ENCODE measurements at places on chromosomes 4 and X.

GRCh38 chr4:17480210-17480927 is 31.5 kb downstream of the QDPR start:
- DNase-seq: no peak

DNA sequence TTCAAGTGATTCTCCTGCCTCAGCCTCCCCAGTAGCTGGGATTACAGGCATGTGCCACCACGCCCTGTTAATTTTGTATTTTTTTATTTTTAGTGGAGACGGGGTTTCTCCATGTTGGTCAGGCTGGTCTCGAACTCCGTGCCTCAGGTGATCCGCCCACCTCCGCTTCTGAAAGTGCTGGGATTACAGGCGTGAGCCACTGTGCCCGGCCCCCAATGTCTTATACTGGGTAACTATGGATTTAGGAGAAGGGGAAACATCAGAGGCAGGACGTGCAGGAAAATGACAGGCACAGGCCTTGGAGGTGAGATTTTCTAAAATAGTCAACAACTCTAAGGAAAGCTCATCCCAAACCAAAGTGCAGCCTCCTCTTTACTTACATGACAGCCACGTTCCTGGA is 11.1 kb upstream of the TSPYL2 start:
- DNase-seq: no peak

- no peak for DNase-seq
Measured at GRCh38 chr4:26285272-26285671, 35.5 kb upstream of the RBPJ start.

- no peak for DNase-seq
Measured at GRCh38 chr4:20337261-20337664, 85.6 kb downstream of the SLIT2 start.

- DNase-seq: no peak
Measured at GRCh38 chr4:188078116-188078515, 31.3 kb downstream of the TRIML2 start.

GRCh38 chr4:153962311-153963039 is 173.6 kb upstream of the SFRP2 start:
- DNase-seq: no peak

Measured in neuronal stem cell (in vitro differentiated cells).